ENCODE measurements at places on chromosomes 5 and 9.

- no peak for DNase-seq
Measured at GRCh38 chr5:124949862-124950261, 203.4 kb upstream of the ZNF608 start.

GRCh38 chr5:23755906-23756305 lies 248.5 kb downstream of the PRDM9 start:
- DNase-seq, result no peak

- DNase-seq, result no peak
Measured at GRCh38 chr9:110538647-110539041, 40.9 kb downstream of the SVEP1 start.

GRCh38 chr9:100307080-100307479 lies 45.7 kb downstream of the TEX10 start:
- no peak for DNase-seq

GRCh38 chr5:139689631-139690063 lies 41.5 kb downstream of the CXXC5 start:
- DNase-seq, result no peak

DNA sequence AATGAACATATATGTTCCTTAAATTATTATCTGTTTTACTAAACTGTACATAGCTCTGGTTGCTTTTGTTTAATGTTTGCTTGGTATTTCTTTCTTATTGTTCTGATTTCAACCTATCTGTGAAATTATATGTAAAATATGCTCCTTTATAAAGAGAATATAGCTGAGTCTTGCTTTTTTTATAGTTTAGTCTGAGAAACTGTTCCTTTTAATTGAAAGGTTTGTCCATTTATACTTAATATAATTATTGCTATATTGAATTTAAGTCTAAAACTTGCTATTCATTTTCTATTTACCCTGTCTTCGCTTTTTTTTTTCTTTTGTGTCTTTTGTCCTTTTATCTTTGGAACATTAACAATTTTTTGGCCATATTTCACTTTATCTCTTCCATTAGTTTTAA lies 712.0 kb downstream of the MAT2B start:
- no peak for DNase-seq

DNA sequence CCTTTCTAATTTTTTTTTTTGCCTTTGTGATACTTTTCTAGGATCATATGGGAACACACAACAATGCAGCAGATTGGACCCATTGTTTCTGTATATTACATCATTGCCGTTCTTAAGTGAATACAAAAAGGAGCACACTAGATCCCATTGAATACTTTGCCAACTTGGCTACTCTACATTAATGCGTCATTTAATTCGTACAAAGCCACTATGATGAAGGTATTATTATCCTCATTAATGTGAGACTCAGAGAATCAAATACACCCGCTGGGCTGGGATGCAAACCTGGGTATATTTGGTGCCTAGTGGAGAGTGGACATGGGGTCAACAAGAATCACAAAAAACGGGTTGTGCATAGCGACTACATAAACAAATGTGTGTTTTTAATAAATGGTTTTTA lies 31.9 kb downstream of the OR2K2 start:
- DNase-seq, result no peak

- DNase-seq, result no peak
Measured at GRCh38 chr9:134391319-134392231, 65.3 kb downstream of the RXRA start.

GRCh38 chr5:57034201-57034916 lies 82.4 kb upstream of the MIER3 start:
- DNase-seq, result no peak

- no peak for DNase-seq
Measured at GRCh38 chr5:151664694-151665585, 21.8 kb downstream of the SPARC start.

GRCh38 chr9:124256517-124257069 lies 1.2 kb upstream of the NEK6 start:
- no peak for DNase-seq

GRCh38 chr5:151328734-151329133 lies 18.6 kb downstream of the SLC36A2 start:
- no peak for DNase-seq

- no peak for DNase-seq
Measured at GRCh38 chr9:114968671-114969070, 38.3 kb upstream of the TNFSF8 start.

- no peak for DNase-seq
Measured at GRCh38 chr9:130729145-130729544, 35.6 kb downstream of the EXOSC2 start.

GRCh38 chr5:109177782-109178181 lies 232.0 kb downstream of the PJA2 start:
- no peak for DNase-seq

DNA sequence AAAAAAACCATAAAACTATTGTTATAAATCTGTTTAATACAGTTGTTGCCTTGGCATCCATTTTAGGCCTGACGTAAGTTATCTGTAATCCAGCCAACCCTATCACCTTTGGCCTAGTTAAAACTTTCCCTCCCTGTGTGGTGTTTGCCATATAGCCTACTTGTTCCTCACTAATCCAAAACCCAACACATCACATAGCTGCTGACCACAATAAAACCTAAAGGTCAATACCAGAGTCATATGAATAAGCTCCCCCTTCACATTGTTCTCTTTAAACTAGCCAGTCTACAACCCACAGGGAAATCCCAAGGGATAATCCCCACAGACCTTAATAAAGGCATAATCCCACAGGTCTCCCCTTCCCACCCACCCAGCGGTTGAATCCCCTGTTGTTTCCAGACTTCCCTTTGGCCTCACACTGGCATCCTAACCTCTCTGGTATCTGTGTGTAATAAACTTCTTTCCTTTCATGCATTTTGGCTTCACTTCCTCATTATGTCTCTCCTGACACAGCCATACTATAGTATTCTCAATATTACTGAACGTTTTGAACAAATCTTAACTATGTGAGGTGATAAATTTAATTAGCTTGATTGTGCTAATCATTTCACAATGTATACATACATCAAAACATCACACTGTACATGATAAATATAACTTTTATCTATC lies 50.8 kb downstream of the DTWD2 start:
- no peak for DNase-seq

DNA sequence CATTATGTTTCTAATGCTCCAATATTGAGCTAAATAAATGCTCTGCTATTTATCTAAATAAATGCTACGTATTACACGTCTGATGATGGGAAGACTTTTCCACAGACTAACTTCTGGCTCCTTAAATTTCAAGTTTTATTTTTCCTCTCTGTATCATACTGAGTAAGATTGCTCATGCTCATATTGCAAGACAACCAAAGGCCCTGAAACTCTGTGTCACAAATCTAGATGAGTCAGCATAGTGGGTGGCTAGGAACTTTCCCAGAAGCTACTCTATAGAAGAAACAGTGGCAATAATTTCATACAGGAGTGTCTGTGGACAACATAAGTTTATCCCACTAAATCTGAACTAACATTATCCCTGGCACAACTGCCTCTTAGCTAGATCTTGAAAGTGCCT lies 53.0 kb upstream of the RFX3 start:
- DNase-seq, result no peak

DNA sequence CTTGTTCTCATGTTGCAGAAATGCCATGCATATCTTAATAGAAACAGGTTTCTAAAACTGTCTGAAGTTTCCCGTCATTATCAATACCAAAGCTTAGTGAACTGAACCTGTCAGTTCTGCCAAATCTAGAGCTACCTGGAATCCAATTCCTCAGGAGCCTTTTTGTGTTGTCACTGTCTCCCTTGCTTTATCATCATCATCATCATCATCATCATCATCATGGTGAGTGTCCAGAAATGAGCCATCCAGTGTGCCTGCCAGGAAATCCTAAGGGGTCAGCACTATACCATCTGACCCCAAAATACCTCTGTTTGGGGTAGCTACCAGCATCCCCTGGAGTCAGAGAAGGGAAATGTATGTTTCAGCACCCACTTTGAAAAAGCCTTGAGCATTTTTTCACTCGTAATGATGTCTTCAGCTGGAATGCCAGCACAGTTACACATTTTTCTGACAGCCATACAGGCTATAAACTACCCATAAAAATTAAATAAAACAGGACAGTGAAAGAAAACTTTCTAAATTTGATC lies 150.3 kb downstream of the NR2F1-AS1 start:
- DNase-seq, result no peak

DNA sequence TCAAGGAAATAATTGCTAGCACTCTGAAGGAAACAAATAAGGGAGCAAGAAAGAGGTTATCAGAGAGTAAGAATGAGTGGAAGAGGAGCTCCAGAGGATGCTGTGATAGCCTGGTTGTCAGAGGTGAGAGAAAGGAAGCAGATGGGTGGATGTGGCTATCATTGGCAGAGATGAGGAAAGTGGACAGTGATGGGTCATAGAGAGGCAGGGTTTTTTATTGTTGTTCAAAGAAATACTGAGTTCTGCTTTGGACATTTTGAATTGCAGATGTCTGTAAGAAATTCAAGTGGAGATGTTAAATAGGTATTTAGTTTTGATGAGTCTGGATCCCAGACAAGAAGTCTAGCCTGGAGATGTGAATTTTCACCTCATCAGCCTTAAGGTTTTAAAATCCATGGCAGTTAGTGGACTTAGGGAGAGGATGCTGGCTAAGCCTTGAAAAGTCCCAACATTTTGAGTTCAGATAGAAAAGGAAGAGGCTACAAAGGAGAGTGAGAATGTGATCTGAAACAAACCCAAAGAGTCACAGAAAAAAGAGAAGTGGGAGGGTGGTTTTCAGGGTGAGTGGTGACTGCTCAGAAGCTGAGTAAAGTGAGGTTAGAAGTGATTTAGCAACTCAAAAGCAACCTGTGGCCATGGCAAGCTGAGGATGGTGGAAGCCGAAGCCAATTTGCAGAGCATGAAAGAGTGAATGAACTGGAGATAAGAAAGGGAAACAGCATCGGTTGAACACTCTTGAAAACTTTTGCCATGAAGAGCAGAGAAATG lies 50.4 kb downstream of the PPIC start:
- no peak for DNase-seq

GRCh38 chr5:83494666-83495065 lies 23.1 kb downstream of the VCAN start:
- no peak for DNase-seq

DNA sequence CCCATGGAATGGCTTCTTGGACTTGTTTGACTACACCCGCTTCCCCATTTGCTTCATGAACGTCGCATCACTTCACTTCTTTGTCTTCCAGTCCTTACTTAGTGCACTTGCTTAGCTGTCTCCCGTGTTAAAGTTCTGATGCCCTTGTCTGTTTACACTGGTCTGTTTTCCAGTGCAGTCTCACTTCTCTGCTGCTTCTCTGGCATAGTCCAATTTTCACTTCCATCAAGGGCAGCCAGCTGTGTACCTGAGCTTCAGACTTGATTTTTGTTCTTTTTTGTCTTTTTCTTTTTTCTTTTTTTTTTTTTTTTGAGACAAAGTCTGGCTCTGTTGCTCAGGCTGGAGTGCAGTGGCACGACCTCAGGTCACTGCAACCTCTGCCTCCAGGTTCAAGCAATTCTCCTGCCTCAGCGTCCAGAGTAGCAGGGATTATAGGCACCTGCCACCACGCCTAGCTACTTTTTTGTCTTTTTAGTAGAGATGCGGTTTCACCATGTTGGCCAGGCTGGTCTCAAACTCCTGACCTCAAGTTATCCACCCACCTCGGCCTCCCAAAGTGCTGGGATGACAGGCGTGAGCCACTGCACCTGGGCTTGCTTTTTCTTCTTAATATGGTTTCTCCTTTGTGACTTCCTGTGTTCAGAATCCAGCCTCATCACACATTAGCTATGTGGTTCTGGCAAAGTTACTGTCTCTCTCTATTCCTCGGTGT lies 75.4 kb downstream of the LRRC70 start:
- DNase-seq, result no peak

DNA sequence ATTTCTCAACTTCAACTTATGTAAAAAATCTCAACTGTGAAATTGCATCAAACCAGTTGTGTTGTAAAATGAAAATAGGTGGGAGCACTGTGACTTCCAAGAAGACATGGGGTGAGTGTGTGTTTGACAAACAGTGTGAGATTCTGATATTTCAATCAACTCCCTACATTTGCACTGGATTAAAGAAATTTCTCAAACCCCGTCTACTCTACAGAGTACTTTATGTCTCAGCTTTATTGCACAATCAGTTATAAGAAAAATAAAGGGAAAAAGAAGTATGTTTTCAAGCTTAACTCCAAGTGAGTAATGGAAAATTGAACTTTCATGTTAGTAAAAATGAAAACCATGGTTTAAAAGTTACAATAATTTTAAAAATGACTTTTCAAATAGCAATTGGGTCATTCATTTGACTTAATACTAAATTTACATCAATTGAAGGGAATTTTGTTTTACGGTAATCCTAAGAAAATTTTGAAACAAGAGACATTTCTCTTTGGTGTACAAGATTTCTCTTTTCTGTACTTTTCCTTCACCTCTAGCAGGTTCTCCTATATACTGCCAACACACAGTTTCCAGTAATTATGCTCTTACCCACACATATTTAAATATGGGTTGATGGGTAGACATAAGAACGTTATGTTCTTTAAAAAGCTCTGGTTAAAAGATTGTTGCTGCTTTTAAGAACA lies 80.3 kb downstream of the CDO1 start:
- DNase-seq, result no peak

DNA sequence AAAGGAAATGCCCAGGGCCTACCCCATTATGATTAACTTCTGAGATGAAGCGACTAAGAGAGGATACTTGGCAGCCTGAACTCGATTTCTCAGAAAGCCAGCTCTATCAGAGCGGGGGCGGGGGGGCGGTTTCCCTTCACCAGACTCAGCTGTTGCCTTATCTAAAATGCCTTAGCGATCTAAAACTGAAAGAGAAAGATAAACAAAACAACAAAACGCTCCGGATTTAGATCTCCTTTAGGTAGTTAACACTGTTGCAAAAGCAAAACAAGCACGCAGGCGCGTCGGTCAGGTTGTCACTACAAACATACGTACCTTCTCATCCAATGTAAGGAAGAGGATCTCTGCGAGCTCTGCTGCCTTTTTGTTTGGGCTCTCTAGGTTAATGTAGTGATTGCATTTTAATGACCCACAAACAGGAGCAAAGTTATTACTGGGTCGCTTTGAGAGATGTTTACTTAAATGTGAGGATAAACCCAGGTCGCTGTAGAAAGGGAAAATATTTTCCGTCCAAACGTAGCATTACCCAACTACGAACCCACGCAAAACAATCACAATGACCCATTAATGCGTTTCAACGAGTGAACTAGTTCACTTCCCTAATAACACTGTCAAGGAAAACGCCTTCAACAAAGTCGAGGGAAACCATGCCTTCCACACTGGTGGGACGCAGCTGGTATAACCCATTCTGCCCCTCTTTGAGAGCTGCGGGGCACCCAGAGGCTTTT lies 982 bp downstream of the EPB41L4A start:
- DNase-seq, result no peak

- DNase-seq, result no peak
Measured at GRCh38 chr9:99954819-99955218, 48.4 kb downstream of the STX17 start.

DNA sequence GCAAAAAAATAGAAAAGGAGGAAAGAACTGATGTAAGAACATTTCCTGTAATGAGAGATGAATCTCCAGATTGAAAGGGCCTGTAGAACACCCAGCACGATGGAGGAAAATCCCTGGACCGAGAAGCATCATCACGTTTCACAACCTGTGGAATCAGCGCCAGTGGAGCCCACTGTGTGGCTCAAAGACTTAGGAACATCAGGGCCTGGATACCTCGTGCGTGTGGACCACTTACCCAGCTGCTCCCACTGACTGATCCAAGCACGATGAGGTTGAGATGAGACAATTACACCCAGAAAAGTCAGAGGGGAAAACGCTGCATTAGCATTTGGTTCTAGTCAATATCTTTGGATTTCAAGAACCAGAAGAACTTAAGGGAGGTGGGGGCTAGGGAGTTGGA lies 224.6 kb downstream of the SYK start:
- DNase-seq, result no peak
